ENCODE measurements at places on chromosomes 12 and 14. TPM values are rescaled to one million over a fixed set of nuclear protein-coding genes. Genes with fewer than 3 reads are reported as not detected.

Gene SOS2
- 87.9 TPM for total RNA-seq

Gene SCN8A
- 2.6 TPM for total RNA-seq

Gene FAM234B
- total RNA-seq: 7.1 TPM

DNA sequence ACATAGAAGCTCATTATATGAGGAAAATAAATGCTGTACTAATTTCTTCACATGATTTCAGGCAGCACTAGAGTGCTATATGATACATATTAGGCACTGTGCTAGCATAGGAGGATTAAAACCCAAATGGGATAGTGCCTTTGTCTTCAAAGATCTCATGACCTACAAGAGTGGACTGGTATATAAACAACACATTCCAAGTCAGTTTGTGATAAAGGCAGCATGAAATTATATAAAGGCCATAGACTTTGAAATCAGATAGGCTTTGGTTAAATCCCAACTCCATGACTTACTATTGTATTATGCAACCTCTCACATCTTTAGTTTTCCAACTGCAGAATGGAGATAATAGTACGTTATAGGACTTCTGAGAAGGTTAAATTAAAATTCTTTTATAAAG is 179.7 kb downstream of the RAD51B start:
- DNase-seq: no peak

DNA sequence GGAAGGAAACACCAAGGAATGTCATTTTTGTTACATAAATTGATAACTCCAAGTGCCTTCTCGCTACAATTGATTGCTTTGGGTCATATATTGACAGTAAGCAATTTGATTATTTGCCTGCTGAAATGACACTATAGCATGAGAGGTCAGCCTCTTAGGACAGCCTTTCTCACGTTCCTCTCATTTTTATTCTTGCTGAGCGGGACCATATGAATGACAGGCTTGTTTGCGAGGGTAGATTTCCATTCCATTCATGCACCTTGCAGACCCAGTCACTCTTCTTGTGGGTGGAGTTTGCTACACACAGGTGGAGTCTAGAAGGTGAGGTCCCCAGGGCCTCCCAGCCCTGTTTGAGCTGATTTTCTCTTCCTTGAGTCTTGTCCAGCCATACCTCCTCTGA is 27.3 kb downstream of the DAAM1 start:
- DNase-seq: no peak

Gene CCDC38
- total RNA-seq: not detected

Gene AGAP2
- 1.4 TPM for total RNA-seq

- no peak for DNase-seq
Observed at GRCh38 chr14:75306927-75307699, 28.5 kb downstream of the FOS start.

- no peak for DNase-seq
Observed at GRCh38 chr14:68111097-68111852, 291.7 kb downstream of the RAD51B start.

- no peak for DNase-seq
Observed at GRCh38 chr12:56374726-56375597, 12.3 kb upstream of the APOF start.

DNA sequence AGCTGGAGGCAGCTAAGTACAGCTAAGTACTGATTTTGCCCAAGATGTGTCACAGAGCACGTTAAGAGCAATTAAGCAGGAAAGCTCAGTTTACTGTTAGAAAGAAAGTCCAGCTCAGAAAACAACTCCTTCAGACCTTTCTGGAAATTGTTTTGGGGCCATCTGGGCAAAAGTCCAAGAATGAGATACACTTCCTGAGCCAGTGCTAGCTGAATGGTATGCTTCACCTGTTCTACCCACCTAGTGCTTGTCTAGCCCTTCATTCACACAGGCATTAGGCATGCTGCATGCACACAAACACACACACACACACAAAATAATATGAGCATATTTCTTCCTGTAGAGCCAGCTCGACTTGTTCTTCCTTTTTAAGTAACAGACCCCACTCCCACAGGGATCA is 6.6 kb upstream of the IKZF4 start:
- DNase-seq: no peak

DNA sequence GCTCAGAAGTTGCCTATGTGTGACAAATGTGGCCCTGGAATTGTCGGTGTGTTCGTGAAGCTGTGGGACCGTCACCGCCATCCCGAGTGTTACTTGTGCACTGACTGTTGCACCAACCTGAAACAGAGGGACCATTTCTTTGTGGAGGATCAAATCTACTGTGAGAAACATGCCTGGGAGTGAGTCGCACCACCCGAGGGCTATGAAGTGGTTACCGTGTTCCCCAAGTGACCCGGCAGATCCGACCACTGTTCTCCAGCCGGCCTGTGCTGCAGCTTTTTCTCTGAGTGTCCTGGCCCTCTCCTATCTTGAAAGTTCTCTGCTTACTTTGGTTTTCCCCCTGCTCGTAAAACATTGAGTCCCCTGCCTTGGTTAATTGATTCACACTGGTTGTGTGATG is 65.3 kb downstream of the VCPKMT start:
- DNase-seq: no peak

Gene SLC38A4
- total RNA-seq: 8.8 TPM

DNA sequence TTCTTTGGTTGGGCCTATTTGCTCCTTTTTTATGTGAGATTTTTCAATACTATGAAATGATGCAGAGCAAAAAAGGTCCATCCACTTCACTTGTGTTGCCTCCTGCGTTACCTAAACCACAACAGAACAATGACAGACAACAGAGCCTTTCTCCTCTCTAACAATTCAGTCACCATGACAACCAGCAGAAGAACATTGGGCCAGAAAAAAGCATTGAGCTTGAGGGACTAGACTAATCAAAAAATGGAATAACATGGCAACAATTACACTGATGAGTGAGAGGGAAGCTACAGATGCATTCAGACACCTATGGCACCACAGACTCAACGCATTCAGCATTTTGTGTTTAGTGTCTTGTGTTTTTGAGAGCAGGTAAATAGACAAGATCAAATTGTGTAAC is 44.6 kb upstream of the PTCSC3 start:
- DNase-seq: no peak

Gene RD3L
- total RNA-seq: not detected

DNA sequence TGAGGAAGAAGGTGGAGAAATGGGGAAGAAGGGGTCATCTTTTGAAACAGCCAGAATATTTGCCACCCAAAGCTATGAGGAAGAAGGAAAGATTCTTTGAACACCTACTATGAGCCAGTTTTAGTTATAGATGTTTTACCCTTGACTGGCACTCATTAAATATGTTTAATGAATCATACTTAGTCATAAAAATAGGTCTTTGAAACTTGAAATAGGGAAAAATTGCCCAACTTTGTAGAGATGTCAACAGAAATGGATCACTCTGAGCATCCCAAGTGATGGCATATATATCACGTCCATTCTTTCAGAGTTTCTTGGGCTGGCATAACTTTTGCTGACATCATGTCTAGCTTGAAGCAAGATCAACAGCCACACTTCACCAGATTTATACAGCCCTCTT is 263.5 kb downstream of the RPAP3 start:
- no peak for DNase-seq

GRCh38 chr14:20662968-20663732 is 21.2 kb upstream of the RNASE4 start:
- DNase-seq: no peak

Gene DBX2
- total RNA-seq: 0.26 TPM
